ENCODE measurements at places on chromosomes 11 and 22. TPM values are rescaled to one million over a fixed set of nuclear protein-coding genes. Genes with fewer than 3 reads are reported as not detected.

HSPA8 gene
- 2,353 TPM for polyA plus RNA-seq

CABP4 gene
- polyA plus RNA-seq: 0.52 TPM

NAALAD2 gene
- polyA plus RNA-seq: 10.0 TPM

TRIM51 gene
- polyA plus RNA-seq: not detected

C11orf91 gene
- not detected for polyA plus RNA-seq

SCUBE1 gene
- polyA plus RNA-seq: not detected

C11orf42 gene
- polyA plus RNA-seq: not detected

SELENOM gene
- 52.1 TPM for polyA plus RNA-seq

ADM gene
- not detected for polyA plus RNA-seq

SYCE3 gene
- polyA plus RNA-seq: 43.1 TPM

IFITM2 gene
- polyA plus RNA-seq: 9.8 TPM

CHRNA10 gene
- polyA plus RNA-seq: not detected

SELENOH gene
- polyA plus RNA-seq: 58.7 TPM

OPCML gene
- polyA plus RNA-seq: 43.2 TPM

GAL gene
- not detected for polyA plus RNA-seq

CDCA5 gene
- polyA plus RNA-seq: 1.8 TPM

SHISA8 gene
- not detected for polyA plus RNA-seq

RIBC2 gene
- polyA plus RNA-seq: not detected
